ENCODE measurements at places on chromosomes 11 and 22.
A peak's percentile ranks its signal among the peaks of the same experiment; 100 is the strongest.

GRCh38 chr11:68199295-68199987, 13.7 kb downstream of the KMT5B start:
- DNase-seq, result no peak

DNA sequence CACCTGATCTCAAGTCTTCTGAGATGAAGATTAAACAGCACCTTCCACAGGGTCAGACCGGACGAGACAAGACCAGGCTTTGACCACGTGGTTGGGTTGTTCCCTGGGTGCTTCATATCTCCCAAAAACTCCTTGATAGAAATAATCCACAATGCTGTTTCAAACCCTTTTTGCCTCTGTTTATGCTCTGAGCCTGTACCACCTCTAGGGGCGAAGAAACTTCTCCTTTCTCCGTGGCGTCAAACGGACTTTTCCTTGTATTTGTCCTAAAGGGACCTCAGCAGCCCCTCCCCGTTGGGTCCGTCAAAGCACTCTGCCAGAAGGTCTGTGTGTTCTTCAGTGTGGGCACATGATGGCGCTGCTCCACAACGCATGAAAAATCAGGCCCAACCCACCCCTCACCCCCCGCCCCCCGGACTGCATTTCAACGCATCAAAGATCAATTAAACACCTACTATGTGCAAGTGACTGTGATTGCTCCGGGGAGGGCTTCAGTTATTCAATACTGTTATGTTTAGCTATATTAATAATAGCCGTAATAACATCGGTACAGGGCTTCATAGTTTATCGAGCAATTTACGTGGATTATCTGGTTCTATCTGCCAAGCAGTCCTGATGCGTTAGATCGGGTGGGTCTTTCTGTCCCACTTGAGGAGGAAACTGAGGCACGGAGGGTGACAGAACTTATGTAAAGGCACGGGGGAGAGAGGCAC, 17.3 kb upstream of the EIF3D start:
- DNase-seq, result peak; percentile 37

- no peak for DNase-seq
These were observed 5.5 kb downstream of the PLET1 start for GRCh38 chr11:112255067-112255720.

DNA sequence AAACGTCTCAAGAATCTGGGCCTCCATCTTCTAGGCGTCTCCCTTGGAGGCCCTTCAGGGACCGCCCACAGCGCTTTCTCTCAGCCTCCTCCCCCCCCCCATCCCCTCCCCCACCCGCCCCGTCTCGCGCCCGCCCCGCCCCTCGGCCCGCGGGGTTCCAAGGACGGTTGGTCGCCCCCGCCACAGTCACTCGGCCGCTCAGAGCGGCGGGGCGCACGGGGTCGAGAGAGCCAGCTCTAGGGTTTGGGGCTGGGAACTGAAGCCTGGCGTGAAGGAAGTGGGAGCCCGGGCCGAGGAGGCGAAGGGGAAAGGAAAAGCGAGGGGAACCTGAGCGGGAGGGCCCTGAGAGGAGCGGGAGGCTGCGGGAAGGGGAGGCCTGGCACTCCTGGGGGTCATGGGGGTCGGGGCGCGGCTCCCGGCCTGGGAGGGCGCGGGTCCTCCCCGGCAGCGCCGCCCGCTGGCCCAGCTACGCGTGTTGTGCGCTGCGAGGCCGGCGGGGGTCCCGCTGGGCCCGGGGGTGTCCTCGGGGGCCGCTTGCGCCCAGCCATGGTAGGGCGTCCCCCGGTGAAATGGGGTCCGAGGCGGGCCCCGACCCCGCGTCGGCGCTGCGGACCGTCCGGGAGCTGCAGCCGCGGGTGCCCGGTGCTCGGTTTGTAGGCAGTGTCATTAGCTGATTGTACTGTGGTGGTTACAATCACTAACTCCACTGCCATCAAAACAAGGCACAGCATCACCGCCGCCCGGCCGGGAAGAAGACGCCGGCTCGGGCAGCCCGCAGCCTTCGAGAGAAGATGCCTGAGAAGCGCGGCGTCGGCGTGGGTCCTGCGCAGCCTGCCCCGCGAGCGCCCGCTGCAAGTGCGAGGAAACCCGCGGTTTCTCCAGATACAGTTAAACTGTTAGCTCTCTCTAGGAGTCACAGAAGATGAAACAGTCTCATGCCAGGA, at the start of gene BTG4:
BTG4 (minus strand) TSS at position 91 of the 944 bp plus-strand sequence. CDS start 13,610 bp downstream, outside the sequence.
- DNase-seq, result no peak

- no peak for DNase-seq
These were observed 34.2 kb downstream of the SHISA8 start for GRCh38 chr22:41880653-41881052.

DNA sequence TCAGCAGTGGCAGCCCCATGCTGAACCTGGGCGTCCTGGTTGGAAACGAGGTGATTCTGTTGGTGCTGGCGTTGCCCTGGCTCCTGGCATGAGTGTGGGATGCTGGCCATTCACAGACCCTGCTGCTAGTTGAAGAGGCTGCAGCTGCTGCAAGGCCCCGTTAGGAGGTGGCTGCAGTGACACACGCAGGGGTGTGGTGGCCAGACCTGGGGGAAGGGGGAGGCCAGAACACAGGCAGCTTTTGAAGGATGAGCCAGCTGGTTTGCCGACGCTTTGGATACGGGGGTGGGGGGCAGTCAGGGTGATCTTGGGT, 77.2 kb downstream of the MORC2 start:
- DNase-seq, result no peak

All from stimulated activated CD4-positive, alpha-beta T cell treated with anti-CD3 and anti-CD28 coated beads, Interleukin-2, amount 100 ng/mL, for 48 hours (primary cell).